ENCODE measurements at places on chromosomes 11 and 22.

GRCh38 chr11:90587896-90588295 is 365.0 kb upstream of the CHORDC1 start:
- no peak for DNase-seq

- DNase-seq: no peak
These were observed 811.9 kb upstream of the LRRC4C start for GRCh38 chr11:42271306-42271705.

- DNase-seq: no peak
These were observed 4.5 kb downstream of the GSTP1 start for GRCh38 chr11:67588136-67588503.

DNA sequence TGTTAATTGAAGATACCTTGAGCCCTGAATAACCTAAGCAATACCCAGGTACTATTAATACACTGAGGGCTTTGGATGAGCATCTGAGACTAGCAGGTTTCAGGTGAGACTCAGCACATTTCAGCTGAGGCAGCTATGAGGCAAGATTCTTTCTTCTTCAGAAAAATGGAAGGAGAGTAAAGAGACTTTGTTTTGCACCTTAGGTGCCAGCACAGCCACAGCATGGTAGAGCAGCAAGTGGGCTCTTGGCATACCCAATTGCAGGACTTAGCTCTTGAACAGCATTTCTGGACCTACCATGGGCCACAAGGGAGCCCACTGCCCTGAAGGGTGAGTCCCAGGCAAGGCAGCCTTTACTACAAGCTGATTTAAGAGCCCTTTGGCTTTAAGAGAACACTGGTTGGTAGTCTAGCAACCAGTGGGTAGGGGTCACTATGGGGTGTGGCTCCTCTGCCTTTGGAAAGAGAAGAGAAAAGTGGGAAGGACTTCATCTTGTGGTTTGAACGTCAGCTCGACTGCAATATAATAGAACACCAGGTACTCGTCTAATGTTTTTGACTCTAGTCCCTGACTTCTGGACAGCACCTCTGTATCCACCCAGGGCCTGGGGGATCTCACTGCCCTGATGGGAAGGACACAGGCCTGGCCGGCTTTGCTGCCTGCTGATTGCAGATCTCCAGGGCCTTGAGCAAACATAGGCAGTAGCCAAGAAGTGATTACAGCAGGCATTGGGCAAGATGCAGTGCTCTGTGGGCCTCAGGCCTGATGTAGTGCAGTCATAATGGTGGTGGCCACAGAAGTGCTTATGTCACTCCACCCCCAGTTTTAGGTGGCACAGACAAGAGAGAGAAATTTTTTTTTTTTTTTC is 73.3 kb downstream of the GLYATL1 start:
- no peak for DNase-seq
